A549 treated with Hydrocortisone at 1 μM for 4 hours (cell line): ENCODE measurements at places on chromosomes 7 and 10. TPM values are rescaled to one million over a fixed set of nuclear protein-coding genes. Genes with fewer than 3 reads are reported as not detected.

Gene GBX1
- total RNA-seq, result 0.10 to 0.17 TPM in 2 of 5 replicates, not detected in the others

Gene SPDYE11
- not detected in 5 replicates for total RNA-seq

Gene TMEM130
- 0.24 to 0.59 TPM (median 0.31 TPM) in 5 replicates for total RNA-seq

Gene MAGI2
- total RNA-seq, result 0.23 to 0.62 TPM (median 0.40 TPM) in 5 replicates

Gene HNRNPA2B1
- 1,094 to 1,714 TPM (median 1,179 TPM) in 5 replicates for total RNA-seq

Gene WDFY4
- 0.05 TPM in 1 of 5 replicates, not detected in the others for total RNA-seq

Gene STRIP2
- 4.9 to 7.1 TPM (median 6.1 TPM) in 5 replicates for total RNA-seq

Gene GAD2
- not detected in 5 replicates for total RNA-seq

Gene NXPH1
- not detected in 5 replicates for total RNA-seq

Gene TMEM236
- total RNA-seq, result 0.03 to 0.06 TPM (median 0.05 TPM) in 5 replicates

Gene KLHL7
- total RNA-seq, result 21.1 to 27.0 TPM (median 25.0 TPM) in 5 replicates

Gene SSC4D
- total RNA-seq, result 0.71 to 1.4 TPM (median 1.1 TPM) in 5 replicates

Gene AKR1C3
- total RNA-seq, result 1,013 to 1,273 TPM (median 1,197 TPM) in 5 replicates

Gene ZNRF2
- total RNA-seq, result 4.7 to 6.4 TPM (median 5.5 TPM) in 5 replicates

Gene ZNF425
- 1.1 to 1.7 TPM (median 1.4 TPM) in 5 replicates for total RNA-seq

Gene CUBN
- total RNA-seq, result 0.06 to 0.10 TPM (median 0.08 TPM) in 5 replicates

Gene CFAP70
- 0.10 to 0.18 TPM (median 0.12 TPM) in 5 replicates for total RNA-seq

Gene CYP26A1
- 1.7 to 2.9 TPM (median 2.4 TPM) in 5 replicates for total RNA-seq

Gene LRRN3
- total RNA-seq, result 0.05 TPM in 1 of 5 replicates, not detected in the others

Gene SEMA3E
- 1.4 to 2.7 TPM (median 2.3 TPM) in 5 replicates for total RNA-seq

Gene OR9A2
- total RNA-seq, result not detected in 5 replicates

Gene ASAH2B
- total RNA-seq, result 2.6 to 5.3 TPM (median 4.3 TPM) in 5 replicates

Gene FAM237B
- total RNA-seq, result 0.02 to 0.06 TPM (median 0.03 TPM) in 4 of 5 replicates, not detected in the other

Gene FAM171A1
- 18.3 to 27.0 TPM (median 22.8 TPM) in 5 replicates for total RNA-seq

Gene TRIM50
- total RNA-seq, result not detected in 5 replicates

Gene ASAH2
- 2.2 to 3.8 TPM (median 2.3 TPM) in 5 replicates for total RNA-seq

Gene GIMAP7
- total RNA-seq, result not detected in 5 replicates

Gene GPR85
- not detected in 5 replicates for total RNA-seq

Gene CYP2E1
- 0.16 to 0.29 TPM (median 0.21 TPM) in 4 of 5 replicates, not detected in the other for total RNA-seq

Gene HOXA6
- total RNA-seq, result 1.1 to 1.6 TPM (median 1.3 TPM) in 5 replicates

Gene IQUB
- 0.06 TPM in 4 of 5 replicates, not detected in the other for total RNA-seq

Gene IFIT1
- total RNA-seq, result 3.7 to 5.8 TPM (median 4.0 TPM) in 5 replicates

Gene CAMK1D
- 6.3 to 8.1 TPM (median 7.7 TPM) in 5 replicates for total RNA-seq

Gene CHST15
- 7.0 to 8.9 TPM (median 8.0 TPM) in 5 replicates for total RNA-seq

Gene CCDC146
- 0.32 to 0.70 TPM (median 0.49 TPM) in 5 replicates for total RNA-seq

Gene LRGUK
- total RNA-seq, result 0.17 to 0.63 TPM (median 0.30 TPM) in 5 replicates

Gene SMKR1
- 7.0 to 11.1 TPM (median 10.4 TPM) in 5 replicates for total RNA-seq

Gene PNPLA8
- total RNA-seq, result 13.1 to 22.0 TPM (median 15.9 TPM) in 5 replicates

Gene TEX36
- not detected in 5 replicates for total RNA-seq

Gene C10orf67
- 0.03 to 0.09 TPM (median 0.07 TPM) in 3 of 5 replicates, not detected in the others for total RNA-seq

Gene NRCAM
- total RNA-seq, result 72.8 to 129 TPM (median 96.6 TPM) in 5 replicates

Gene TBX20
- total RNA-seq, result 1.4 to 2.9 TPM (median 2.2 TPM) in 5 replicates

Gene HOXA1
- total RNA-seq, result 2.4 to 3.6 TPM (median 3.3 TPM) in 5 replicates

Gene IRF5
- 12.2 to 17.8 TPM (median 15.2 TPM) in 5 replicates for total RNA-seq

Gene HOXA10
- total RNA-seq, result 5.4 to 7.8 TPM (median 6.3 TPM) in 5 replicates

Gene IQCE
- total RNA-seq, result 10.8 to 12.2 TPM (median 11.1 TPM) in 5 replicates

Gene NOS3
- total RNA-seq, result 0.33 to 0.51 TPM (median 0.38 TPM) in 5 replicates

Gene RASA4B
- total RNA-seq, result 1.2 to 2.1 TPM (median 1.6 TPM) in 5 replicates

Gene REPIN1
- 71.0 to 85.8 TPM (median 82.8 TPM) in 5 replicates for total RNA-seq

Gene ZPBP
- not detected in 5 replicates for total RNA-seq

Gene UCMA
- not detected in 5 replicates for total RNA-seq

Gene DRGX
- 0.03 to 0.08 TPM (median 0.06 TPM) in 3 of 5 replicates, not detected in the others for total RNA-seq

Gene PLEKHS1
- total RNA-seq, result 0.06 to 0.09 TPM (median 0.07 TPM) in 4 of 5 replicates, not detected in the other
